Stimulated activated CD8-positive, alpha-beta memory T cell treated with anti-CD3 and anti-CD28 coated beads, Interleukin-2, amount 100 ng/mL, for 1 hour (primary cell): ENCODE measurements at places on chromosomes 1 and 21.

DNA sequence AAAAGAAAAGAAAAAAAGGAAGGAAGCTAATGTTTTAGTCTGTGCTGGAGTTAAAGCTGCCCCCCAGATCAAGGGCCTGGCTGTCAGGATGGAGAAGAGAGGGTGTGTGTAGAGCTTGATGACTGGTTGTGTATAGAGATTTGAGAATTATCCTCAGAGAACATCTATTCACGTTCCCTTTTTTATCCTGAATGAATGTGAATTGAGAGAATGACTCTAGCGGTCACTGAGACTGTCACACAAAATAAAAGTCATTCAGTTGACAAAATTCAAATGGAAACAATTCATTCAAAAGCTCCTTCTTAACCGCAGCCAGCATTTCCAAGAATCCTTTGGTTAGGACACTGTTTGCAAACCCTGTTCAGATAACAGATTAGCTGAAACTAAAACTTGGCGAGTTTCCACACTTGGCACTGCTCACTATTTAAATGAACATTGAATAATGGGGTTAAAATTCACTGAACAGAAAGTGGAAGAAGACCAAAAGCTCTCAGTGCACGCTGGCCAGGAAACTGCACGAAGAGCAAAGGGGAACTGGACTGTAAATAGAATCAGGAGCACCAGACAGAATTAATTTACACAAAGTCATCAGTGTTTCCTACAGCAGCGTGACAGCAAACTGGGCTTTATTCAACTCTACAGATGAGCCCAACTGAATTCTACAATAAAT is 13.6 kb upstream of the FAM89A start:
- DNase-seq = no peak

DNA sequence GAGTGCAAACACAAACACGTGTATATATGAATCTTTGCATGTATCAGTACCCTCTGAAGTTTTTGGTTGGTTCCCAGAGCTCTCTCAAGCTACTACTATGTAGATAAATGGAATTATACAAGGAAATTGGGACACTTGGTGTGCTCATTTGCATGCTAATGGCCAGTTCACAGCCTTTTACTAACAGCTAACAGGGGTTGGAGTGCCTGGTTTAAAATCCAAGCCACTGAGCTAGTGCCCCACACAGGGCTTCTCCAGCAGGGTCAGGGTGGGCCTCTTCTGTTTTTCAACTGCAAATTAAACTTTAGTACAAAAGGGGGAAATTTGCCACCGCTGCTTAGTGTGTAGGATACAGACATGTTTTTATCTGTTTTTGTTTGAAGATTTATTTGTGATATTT is 121.0 kb downstream of the ATP5PO start:
- no peak for DNase-seq

- DNase-seq = no peak
These were observed 202.3 kb upstream of the B3GALT2 start for GRCh38 chr1:193388683-193389082.

DNA sequence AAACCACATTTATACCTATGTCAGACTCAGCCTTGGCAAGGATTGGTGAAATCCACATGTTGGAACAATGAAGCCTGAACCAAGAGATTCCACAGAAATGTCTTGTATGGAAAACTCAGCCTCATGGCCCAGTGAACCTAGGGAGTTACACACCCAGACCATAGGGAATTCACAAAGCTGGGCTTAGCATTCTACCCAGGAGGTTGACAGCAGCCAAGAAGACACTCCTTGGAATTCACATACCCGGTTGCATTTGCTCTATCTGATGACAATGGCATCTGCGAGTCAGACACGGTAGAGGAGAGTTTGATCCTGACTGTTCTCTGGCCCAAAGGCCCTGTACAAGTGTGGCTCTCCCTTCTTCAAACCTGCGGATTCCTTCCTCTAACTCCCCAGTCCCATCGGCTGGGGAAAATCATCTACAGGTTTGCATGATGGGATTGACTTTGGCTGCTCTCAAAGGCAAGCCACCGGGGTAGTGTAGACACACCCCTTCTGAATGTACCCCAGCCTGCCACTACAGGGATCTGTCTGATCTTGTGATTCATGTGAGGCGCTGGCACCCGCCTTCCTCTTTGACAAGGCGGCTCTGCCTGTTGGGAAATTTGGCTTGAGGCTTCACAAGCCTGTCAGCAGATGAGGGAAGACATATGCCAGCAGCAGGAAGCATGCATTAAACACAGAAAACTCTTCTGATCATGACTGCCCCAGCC is 297.3 kb upstream of the KAZN start:
- no peak for DNase-seq

DNA sequence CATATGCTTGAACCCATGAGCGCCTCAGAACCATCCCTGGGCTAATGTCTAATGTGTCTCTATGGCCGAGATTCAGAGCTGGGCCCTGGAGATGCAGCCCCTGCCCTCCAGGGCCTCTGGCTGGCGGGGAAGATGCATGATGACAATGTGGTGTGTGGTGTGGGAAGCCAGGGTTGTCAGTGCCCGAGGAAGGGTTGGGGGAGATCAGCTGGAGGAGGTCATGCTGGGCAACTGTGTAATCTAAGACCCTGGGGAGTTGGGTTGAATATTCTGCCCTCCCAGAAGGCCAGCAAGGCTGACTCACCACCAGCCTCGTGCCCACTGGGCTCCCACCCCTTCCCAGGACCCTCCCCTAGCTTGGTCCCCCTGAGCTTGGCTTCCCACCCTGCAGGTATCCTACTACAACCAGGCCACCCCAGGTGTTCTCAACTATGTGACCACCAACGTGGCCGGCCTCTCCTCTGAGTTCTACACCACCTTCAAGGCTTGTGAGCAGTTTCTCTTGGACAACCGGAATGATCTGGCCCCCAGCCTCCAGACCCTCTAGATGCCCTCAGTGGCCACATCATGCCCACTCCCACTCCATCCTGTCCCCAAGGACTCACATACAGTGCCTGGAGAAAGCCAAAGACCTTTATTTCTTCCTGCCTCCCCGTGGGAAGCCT is 14.6 kb downstream of the FAM151A start:
- DNase-seq = no peak

GRCh38 chr1:74502432-74502831 is 10.0 kb downstream of the LRRC53 start:
- DNase-seq = no peak

DNA sequence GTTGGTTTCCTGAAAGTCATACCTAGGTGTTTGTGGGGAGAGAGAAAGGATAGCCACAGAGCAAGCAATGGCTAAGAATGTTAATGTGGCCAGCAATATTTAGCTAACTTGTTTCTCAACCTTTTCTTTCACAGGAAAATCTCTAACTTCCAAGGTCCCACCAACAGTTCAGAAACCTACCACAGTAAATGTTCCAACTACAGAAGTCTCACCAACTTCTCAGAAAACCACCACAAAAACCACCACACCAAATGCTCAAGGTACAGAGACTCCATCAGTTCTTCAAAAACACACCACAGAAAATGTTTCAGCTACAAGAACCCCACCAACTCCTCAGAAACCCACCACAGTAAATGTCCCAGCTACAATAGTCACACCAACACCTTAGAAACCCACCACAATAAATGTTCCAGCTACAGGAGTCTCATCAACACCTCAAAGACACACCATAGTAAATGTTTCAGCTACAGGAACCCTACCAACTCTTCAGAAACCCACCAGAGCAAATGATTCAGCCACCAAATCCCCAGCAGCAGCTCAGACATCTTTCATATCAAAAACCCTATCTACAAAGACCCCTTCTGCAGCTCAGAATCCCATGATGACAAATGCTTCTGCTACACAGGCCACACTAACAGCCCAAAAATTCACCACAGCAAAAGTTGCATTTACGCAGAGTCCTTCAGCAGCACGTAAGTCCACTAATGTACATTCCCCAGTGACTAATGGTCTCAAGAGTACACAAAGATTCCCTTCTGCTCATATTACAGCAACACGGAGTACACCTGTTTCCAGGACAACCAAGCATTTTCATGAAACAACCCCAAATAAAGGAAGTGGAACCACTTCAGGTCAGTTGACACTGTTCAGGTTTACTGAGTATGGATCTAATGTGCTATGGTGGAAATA is 15.3 kb downstream of the CD55 start:
- no peak for DNase-seq

- no peak for DNase-seq
These were observed 19.3 kb downstream of the GJA5 start for GRCh38 chr1:147741065-147741464.

GRCh38 chr1:185229981-185230380 is 73.0 kb downstream of the SWT1 start:
- DNase-seq = no peak
